ENCODE measurements at places on chromosomes 2 and 18.
A peak's percentile ranks its signal among the peaks of the same experiment; 100 is the strongest.

- DNase-seq: no peak
These were observed 373.4 kb downstream of the LPIN1 start for GRCh38 chr2:12119841-12120240.

GRCh38 chr18:55790296-55790695 lies 202.3 kb upstream of the TCF4 start:
- no peak for DNase-seq

GRCh38 chr2:111534910-111535352 lies 349.1 kb downstream of the ANAPC1 start:
- no peak for DNase-seq

DNA sequence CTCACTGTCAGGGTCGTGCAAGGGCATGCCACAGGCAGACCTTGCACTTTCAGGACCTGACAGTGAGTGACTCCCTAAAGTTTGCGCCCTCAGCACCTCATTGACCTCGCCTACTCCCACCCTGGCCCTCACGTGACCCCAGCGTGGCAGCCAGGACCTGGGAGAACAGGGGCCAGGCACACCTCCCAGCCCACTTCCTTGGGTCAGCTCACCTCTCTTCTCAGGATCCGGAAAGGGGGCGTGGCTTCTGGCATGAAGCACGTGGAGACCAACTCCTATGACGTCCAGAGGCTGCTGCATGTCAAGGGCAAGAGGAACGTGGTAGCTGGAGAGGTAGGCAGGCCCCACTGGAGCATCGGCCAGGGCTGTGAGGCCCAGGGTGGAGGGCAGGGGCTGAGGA lies 8.8 kb downstream of the VIL1 start:
- no peak for DNase-seq

DNA sequence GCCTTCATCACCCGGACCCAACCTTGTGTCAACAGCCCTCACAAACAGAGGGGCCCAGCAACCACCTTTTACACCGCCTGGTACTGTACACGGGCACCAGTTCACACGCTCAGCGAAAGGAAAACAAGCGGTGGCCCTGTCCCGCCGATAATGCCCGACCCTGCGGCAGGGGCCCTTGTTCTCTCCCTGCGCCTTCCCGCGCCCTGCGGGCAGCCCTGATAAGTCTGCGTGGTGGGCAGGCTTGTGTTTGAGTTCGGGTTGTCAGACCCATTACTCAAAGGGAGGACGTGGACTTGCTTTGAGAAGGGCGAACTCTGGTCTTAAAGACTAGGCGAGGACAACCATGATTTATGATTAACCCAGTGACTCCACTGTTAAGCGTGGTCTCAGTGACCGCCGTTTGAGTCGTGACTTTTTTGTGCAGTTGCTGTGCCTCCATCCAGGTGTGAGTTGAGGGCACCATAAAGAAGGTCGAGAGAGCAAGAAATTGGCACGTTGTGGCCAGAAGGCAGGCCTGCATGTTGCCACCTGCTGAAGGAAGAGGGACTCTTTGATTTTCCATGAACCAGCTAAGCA lies 167.4 kb upstream of the GATA6 start:
- DNase-seq: no peak

DNA sequence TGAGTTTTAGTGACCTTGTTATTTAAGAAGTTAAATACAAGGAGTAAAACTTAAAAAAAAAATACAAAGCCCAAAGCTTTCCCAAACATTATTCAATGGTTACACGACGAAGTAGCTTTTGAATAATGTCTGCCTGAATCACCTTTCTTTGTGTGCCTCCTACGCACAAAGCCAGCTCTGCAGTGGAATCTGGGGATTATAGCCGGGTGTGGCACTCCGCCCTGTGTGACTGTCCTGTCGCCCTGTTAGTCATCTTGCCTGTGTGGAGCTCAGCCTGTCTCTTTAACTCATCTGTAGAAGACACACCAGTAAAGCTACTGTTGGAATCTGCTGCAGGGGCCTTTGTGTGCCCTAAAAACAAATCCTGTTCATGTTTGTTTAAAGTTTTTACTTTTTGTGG lies 79.4 kb upstream of the TCF7L1 start:
- DNase-seq: no peak

GRCh38 chr2:231923010-231923344 lies 3.2 kb downstream of the NPPC start:
- no peak for DNase-seq

- DNase-seq: no peak
These were observed 12.7 kb downstream of the INPP1 start for GRCh38 chr2:190355968-190356644.

GRCh38 chr2:43488737-43489136 lies 107.1 kb downstream of the THADA start:
- no peak for DNase-seq

DNA sequence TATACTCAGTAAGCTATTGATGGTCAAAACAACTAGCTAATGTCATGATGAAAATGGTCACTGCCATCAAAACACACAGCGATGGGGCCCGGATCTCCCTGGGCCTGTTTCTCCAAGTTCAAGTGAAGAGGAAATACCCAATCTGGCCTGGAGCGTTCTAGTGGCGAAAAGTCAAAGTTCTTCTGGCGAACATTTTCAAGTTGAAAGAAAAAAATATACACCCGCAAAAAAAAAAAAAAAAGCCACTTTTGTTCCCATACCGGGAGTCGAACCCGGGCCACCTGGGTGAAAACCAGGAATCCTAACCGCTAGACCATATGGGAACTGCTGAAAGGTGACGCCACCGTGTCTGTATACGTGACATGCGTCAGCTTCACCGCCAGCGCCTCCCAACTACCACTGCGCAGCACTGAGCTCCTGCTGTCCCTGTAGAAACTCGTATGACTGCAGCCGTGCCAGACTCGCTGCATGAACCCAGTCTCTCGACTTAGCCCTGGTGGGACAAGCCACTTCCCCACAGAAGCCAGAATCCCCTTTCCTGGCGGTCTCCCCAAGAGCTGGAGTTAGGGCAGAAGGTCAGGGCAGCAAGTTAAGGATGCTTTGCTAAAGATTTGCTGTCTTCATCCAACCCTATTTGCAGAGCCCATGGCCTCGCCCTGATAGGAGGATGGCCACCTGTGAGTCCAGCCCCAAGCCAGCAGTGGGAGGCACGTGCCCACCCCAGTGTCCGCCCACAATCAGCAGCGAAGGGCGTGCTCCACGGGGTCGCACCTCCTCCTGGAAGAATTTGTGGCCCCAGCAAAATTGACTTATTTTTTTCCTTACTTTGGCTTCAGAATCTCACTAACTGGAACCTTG lies 5.6 kb upstream of the IMP4 start:
- no peak for DNase-seq

DNA sequence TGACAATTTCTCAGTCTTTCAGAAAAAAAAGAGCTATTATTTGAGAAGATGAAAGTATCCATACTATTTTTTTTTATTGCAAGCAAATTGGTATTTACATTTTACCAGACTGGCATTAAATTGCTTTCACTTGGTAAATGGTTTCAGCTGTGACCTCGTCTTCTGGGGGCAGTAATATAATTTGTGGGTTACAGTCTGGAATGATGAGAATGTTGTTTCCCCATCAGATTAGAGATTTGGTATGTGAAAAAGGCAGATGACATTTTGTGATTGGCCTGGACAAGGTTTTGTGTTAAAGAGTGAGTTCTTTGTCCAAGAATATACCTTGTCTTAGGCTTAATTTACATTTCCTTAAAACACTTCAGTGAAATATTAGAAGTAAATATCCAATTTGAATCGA lies 390.1 kb upstream of the ST6GAL2 start:
- no peak for DNase-seq

DNA sequence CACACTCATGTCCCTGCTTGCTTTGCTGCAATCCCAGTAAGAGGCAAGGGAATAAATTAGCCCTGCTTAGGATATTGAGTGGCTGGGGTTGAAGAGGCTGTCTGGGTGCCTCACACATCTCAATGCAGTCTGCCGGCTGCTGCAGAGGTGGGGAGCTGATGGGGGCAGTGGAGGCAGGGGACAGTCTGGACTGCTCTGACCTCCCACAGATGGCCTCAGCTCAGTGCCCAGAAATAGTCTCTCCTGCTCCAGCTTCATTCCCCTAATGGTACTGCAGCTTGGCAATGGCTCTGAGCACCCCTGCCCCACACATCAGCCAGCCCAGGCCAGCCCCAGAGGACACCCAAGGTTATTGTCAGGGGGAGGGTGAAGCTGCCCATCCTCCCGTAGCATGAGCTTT lies 21.5 kb upstream of the TNS1 start:
- no peak for DNase-seq

GRCh38 chr2:177422271-177422670 lies 29.7 kb downstream of the AGPS start:
- no peak for DNase-seq

DNA sequence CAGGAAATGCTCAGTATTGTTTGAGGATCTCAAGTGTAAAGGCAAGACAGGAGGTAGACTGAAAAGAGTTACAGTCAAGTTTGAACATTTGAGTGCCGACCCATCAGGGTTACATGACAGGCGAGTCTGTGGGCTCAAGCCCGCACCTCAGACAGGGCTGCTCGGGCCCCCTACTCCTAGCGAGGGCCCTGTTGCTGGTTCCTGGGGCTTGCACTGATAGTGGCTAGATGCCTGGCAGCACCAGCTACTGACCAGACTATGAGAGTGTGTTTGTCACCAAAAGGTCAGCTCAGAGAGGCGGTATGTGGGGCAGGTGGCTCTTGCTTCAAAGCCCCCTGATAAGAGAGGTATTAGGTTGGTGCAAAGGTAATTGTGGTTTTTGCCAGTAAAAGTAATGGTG lies 35.6 kb upstream of the CYP27C1 start:
- DNase-seq: no peak

- no peak for DNase-seq
These were observed 25.8 kb downstream of the TCF23 start for GRCh38 chr2:27174638-27175037.

- DNase-seq: no peak
These were observed 11.8 kb downstream of the IL1R1 start for GRCh38 chr2:102154364-102154763.

- no peak for DNase-seq
These were observed 115.0 kb downstream of the SPTBN1 start for GRCh38 chr2:54570925-54571694.

GRCh38 chr2:145119225-145119624 lies 599.3 kb upstream of the ZEB2 start:
- no peak for DNase-seq

- no peak for DNase-seq
These were observed at the start of gene DSC3 for GRCh38 chr18:31042406-31043181. DSC3 (minus strand) TSS chr18:31042742; CDS start chr18:31042660, 82 bp downstream.

GRCh38 chr2:191631754-191632153 lies 46.2 kb upstream of the NABP1 start:
- no peak for DNase-seq

GRCh38 chr2:229431327-229431954 lies 160.4 kb upstream of the PID1 start:
- DNase-seq: no peak

- no peak for DNase-seq
These were observed 147.6 kb upstream of the ITGA6 start for GRCh38 chr2:172279813-172280212.

GRCh38 chr2:225773148-225773547 lies 373.6 kb downstream of the NYAP2 start:
- no peak for DNase-seq

DNA sequence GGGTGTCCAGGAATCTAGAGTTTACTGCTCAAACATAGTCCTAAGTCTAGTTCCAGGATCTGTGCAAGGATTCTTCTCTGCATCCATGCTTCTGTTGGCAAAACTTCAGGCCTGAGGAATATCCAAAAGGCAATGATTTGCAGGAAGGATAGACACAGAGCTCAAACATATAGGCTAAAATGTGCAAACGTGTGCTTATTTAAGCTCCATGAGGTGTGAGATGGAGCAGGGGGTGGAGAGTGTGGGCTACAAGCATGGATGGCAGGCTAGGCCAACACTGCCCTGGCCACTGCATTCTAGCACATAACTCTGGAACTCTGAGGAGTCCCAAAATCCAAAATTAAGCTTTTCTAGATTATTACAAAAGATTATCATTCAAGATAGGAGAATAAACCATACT lies 301.1 kb downstream of the PAX3 start:
- no peak for DNase-seq

- no peak for DNase-seq
These were observed 46.7 kb downstream of the NDUFA10 start for GRCh38 chr2:239978411-239978810.

- no peak for DNase-seq
These were observed 43.3 kb upstream of the AAK1 start for GRCh38 chr2:69686813-69687212.

DNA sequence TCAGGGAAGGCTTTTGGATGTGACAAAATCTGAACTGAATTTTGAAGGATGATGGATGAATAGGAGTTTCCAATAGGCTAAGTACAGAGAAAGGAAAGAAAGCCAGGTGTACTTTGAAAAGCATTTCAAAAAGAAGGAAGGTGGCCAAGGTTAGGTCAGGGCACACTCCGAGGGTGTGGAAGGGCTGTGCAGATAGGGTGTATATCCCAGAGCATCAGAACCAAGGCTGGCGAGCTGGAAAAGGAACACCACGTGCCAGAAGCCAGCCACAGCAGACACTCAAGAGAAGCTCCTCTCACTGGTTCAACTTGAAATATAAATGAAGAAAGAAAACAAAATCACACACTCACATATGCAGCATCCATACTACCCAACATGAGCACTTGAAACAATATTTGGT lies 51.0 kb downstream of the RPL31 start:
- DNase-seq: no peak

DNA sequence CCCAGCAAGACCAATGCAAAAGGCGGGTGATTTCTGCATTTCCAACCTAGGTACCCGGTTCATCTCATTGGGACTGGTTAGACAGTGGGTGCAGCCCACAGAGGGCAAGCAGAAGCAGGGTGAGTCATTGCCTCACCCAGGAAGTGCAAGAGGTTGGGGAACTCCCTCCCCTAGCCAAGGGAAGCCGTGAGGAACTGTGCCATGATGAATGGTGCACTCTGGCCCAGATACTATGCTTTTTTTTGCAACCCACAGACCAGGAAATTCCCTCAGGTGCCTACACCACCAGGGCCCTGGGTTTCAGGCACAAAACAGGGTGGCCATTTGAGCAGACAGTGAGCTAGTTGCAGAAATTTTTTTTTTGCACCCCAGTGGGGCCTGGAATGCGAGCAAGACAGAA lies 662.6 kb upstream of the ACVR2A start:
- no peak for DNase-seq

GRCh38 chr2:65032019-65032975 lies 23.9 kb upstream of the CEP68 start:
- DNase-seq: no peak

GRCh38 chr2:3298191-3298590 lies 79.4 kb downstream of the EIPR1 start:
- no peak for DNase-seq

GRCh38 chr2:176583607-176584006 lies 314.4 kb downstream of the MTX2 start:
- no peak for DNase-seq

GRCh38 chr2:207996848-207997247 lies 28.5 kb downstream of the PLEKHM3 start:
- no peak for DNase-seq

- no peak for DNase-seq
These were observed 230.9 kb downstream of the GCA start for GRCh38 chr2:162574615-162575452.

GRCh38 chr2:55045780-55046179 lies 4.5 kb downstream of the RTN4 start:
- no peak for DNase-seq

GRCh38 chr2:27954771-27955383 lies 64.3 kb downstream of the BABAM2 start:
- peak; percentile 76 for DNase-seq
